HuH-7.5 (cell line): ENCODE measurements at places on chromosomes 16 and 17.
A peak's percentile ranks its signal among the peaks of the same experiment; 100 is the strongest.

GRCh38 chr16:81995651-81996050 lies 15.6 kb downstream of the SDR42E1 start:
- no peak for DNase-seq

GRCh38 chr17:39662551-39663339 lies 2.4 kb upstream of the TCAP start:
- no peak for DNase-seq

DNA sequence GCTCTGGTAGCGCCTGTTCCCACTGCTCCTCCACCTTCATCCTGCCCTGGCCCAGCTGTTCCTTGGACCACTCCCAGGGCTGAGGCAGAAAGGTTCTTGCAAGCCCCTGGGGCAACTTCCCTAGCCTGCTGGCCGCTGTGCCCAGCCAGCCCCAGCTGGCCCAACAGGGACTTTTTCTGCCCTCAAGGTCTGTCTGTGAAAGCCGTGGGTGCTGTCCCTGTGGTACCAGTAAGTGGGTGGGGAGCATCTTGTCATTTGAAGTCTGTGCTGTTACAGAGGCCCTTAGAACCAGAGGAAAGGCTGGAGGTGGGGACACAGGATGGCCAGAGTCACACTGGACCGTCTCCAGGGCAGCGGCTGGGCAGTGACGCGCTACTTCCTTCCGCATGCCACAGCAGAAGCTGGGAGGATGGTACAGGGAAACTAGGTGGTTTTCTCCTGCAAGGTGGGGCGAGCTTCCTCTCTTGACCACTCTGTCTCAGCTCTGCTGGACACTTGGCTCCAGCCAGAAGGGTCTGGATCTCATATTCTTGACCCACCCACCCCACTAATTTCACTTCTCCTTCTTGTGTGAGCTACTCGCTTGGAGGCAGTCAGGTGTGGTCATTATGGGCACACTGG lies 87.8 kb downstream of the PLCG2 start:
- DNase-seq, result no peak

DNA sequence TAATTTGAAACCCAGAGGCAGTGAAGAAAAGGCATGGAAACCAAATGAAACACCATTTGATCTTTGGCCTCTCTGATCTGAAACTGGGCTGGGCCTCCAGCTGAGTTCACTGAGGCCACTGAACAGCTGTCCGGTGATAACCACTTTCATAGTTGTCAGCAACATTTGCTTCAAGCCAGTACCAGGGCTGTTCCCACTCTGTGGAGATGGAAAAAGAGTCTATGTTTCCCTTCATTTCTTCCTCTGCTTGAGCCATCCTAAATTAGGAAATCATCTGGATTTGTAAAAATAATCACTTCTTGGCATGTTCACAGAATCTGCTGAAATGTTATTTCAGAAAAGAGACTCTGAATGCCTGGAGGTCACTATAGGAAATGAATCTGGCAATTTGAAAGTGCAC lies 119.3 kb downstream of the STX8 start:
- peak; percentile 42 for DNase-seq

DNA sequence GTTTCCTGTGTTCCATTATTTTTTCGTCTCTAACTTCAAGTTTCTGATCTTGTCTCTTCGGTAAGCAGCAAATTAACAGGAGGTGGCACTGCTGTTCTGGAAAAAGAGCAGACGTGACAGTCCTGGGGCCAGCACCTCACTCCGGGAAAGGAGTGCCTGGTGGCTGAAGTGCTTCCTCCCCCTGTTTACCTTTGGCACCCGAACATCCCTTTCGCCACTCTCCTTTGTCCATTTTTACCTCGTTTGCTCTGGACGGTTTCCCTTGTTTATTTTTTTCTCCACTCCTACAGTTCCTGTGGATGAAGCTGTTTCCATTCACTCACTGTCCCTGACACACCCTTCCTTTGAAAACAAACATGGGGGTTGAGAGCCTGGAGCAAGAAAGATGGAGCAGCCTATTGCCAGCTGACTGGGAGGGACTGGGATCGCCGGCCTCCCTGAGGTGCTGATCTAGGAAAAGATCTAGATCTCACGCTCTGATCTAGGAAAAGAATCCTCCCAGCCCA lies 12.6 kb downstream of the SAP30BP start:
- no peak for DNase-seq

- no peak for DNase-seq
These were observed 119.9 kb downstream of the COPRS start for GRCh38 chr17:31738996-31739699.

DNA sequence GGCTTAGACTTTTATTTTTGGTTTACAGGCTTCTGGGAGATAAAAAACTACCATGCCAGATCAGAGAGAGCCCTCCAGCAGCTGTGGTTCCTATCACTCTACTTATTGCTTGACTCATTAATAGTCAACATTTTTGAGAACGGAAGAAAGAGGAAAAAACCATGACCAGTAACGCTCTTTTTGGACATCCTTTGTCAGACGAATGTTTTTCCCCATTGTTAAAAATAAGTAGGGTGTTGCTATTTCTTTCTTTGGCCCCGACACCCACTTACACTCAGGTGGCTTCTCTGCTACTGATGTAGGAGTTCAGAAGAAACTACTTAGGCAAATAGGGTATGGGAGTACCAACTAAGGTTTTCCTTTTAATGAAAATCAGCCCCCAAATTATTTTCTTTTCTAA lies 27.5 kb downstream of the TVP23A start:
- DNase-seq, result no peak

GRCh38 chr17:20852239-20852989 lies 190.4 kb downstream of the USP22 start:
- no peak for DNase-seq

- DNase-seq, result no peak
These were observed 21.7 kb downstream of the PPL start for GRCh38 chr16:4915226-4915761.

DNA sequence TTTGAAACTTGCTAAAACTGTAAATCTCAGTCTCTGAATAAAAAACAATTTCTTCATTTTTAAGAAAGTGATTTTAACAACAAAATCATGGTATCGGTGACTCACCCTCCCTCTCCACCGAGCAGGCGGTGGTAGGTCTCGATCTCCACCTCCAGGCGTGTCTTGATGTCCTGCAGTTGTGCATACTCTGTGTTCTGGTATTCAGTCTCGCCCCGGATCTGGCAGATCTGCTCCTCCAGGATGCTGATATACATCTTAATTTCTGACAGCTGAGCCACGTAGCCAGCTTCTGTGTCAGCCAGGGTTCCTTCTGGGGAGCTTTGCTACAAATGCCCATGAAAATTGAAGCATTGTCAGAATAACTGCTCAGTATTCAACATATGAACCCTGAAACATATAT lies 15.4 kb upstream of the KRT24 start:
- no peak for DNase-seq

DNA sequence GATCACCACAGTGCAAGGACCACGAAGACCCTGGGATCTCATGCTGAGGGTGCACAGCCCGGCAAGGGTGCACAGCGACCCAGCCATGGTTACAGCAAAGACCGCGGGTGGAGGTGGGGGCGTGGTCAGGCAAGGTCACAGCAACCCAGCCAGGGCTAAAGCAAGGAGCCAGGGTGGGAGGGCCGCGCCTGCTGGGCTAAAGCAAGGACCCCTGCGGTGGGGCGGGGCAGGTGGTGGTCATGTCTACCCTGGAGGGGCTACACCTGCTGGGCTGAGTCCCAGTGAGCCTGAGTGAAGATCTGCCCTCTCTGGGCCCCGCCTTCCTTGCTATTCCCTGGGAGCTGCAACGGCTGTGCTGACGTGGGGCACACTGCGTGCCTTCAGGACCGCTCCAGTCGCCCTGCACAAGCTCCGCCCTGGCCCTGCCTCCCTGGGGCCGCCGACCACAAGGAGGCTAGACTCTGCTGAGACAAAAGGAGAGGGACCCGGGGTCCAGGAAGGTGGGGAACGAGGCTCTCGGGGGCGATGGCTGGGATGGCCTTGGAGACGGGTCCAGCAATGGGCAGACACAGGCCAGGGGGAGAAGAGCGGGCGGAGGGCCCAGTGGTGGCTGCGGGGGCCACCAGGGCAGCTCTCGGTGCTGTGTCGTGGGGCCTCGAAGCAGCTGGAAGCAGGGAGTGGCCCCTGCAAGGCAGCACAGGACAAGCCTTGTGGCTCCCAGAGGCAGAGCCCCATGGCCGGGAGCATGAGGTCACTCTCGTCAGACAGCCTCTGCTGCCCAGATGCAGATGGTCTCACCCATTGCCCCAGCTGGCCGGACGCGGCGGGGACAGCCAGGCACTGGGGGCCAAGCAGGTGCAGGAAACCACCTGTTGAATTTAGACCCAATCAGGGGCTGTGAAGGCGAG lies 52.8 kb downstream of the CBFA2T3 start:
- no peak for DNase-seq

- DNase-seq, result no peak
These were observed 3.3 kb downstream of the GCGR start for GRCh38 chr17:81807210-81807719.

DNA sequence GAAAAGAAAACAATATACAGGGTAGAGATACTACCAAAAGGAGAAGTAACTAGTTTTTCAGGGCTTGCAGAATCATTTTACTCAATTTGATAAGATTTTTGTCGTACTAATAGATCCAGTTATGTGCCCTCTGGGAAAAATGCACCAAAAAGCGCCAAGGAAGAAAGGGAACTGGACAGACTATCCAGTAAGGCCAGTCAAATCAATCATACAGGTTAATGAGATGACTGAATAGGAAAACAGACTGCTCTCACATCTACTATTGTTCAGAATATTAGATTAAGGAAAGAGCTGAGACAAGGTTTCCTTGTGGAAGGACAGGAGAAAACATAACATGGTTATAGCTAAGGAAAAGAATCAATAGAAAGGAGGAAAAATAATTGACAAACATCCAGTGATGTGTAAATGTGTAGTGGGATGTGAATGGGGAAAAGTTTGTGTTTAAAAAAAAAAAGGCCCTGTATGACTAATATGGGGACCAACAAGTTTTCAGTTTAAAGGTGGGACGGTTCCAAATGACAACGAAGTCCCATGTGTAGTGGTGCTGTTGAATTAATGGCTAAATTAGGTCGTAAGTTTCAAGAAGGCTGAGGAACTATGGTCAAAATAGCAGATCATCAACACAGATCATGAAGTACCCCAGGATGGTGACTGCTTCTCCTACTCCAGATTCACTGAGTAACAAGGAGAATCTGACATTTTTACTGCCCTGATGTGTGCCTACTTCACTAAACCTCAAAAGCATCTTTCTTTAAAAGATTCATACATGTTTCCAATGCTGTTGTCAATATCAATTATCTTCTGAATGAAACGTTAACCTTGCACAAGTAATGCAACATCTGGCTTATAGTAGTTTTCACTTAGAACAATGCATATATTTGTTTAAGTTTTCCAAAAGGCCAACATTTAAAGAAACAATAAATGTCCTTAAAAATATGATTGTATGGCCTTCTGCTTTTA lies 40.7 kb downstream of the BRIP1 start:
- DNase-seq, result no peak

- DNase-seq, result no peak
These were observed 438.1 kb upstream of the CCL2 start for GRCh38 chr17:33816842-33817617.

GRCh38 chr17:50218071-50218759 lies 16.8 kb upstream of the COL1A1 start:
- no peak for DNase-seq

- DNase-seq, result no peak
These were observed 16.9 kb downstream of the NXN start for GRCh38 chr17:962670-963069.

DNA sequence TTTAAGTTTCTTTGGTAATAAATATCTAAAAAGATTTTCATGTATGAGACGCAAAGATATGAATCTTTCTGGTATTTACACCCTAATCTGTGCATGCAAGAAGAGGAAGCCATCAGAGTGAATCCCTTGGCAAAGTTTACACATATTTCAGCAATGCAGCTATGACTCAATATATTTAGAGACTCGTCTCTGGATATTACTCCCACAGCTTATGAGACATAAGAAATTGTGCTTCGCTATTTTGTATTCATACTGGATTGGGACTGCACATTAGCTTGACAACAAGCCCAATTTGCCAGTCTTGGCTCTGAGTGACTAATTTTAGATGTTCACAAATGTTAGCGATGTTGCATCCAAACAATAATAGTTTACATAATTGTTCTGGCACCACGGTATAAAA lies 532.0 kb downstream of the CDH11 start:
- DNase-seq, result no peak

DNA sequence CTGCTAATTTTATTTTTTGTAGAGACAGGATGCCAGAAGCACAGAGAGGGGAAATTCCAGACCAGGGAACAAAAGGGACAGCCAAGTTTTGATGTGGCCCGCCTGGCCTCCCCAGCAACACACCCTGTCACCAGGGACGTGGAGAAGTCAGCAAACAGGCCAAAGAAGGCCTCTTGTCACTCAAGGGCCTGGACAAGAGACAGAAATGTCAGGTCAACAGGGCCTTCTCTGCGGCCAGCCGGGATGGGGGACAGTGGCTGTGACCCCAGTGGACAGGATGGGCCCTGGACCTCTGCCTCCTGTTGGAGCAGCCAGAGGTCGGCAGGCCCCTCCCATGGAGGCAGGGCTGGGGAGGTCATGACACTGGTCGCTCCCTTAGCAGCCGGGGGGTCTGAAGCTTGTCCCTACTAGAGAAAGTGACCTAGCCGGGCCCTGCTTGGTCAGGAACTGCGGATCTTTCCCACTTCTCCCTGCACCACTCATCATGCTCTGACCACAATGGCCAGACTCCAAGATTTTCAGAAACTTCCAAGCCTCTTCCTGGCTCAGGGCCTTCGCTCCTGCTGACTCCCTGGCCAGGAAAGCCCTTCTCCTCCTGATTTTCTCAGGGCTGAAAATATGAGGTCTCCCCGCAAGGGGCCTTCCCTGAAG lies 9.2 kb upstream of the TVP23A start:
- DNase-seq, result no peak

- DNase-seq, result no peak
These were observed 124.2 kb upstream of the N4BP1 start for GRCh38 chr16:48734220-48734619.

- peak; percentile 78 for DNase-seq
These were observed at the start of gene CDC42EP4 for GRCh38 chr17:73311781-73312641. CDC42EP4 (minus strand) TSS chr17:73312001; CDS start chr17:73286500, 25,501 bp downstream.

GRCh38 chr17:6683730-6684459 lies 29.3 kb downstream of the SLC13A5 start:
- no peak for DNase-seq

- DNase-seq, result no peak
These were observed 11.9 kb downstream of the ERCC4 start for GRCh38 chr16:13931845-13932244.

DNA sequence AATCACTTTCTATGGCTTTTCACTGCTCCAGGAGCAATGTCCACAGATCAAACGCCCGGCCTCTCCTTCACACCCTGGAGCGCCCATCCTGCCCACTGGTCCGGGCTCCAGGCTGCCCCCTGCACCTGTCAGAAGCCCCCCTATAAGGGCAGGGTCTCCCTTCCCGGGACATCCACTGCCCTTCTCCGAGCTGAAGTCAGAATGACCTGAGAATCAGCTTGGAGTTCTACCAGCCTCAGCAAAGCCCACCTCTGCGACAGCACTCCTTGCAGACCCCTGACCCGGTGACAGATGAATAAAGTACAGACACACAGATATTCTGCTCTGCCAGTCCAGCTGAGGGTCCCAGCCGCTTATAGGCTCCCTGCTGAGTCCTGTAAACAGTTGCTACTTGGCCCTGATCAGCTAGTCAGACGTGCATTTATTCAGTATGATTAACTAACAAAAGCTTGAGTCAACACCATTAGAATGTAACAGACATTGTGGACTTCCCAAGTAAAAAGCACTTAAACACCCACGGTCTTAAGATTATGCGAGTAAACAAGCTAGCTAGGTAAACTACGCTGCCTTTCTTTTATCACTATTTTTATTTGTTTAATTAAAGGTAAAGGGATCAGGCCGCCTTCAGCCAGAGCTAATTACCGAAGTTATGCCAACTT lies 4.8 kb downstream of the SLC7A5 start:
- no peak for DNase-seq

GRCh38 chr16:79628501-79628975 lies 28.0 kb upstream of the MAF start:
- DNase-seq, result no peak
